EL (cell line): ENCODE measurements at places on chromosomes 16 and 17.

DNA sequence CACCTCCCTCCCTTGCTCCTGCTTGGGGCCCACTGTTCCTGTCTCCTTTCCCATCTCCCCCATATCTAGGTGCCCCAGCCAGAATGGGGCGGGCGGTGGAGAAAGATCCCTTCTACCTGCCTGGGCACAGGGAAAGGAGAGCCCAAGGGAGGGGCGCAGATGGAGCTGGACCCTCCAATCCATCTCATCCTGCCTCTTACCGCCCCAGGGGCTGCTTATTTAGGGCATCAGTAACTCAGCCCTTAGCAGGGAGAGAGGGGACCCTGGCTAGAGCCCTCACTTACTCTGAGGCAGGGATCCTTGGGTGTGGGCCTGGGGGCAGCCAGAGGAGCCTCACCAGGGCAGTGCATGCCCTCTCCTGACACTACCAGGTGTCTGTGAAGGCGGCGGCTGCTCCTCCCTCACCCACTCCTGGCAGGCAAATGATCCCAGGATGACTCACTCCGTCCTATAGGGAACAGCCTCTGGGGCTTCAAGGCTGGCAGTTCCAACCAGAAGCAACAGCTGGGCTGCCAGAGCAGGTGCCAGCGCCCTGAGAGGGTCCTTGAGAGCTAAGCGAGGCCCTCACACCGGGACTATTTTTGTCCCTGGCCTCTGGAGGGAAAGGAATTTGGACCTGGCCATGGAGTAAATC lies 16.3 kb upstream of the BCAR1 start:
- DNase-seq = peak; percentile 75

- DNase-seq = peak; percentile 39
These were observed 21.1 kb downstream of the PRMT7 start for GRCh38 chr16:68331879-68332410.

DNA sequence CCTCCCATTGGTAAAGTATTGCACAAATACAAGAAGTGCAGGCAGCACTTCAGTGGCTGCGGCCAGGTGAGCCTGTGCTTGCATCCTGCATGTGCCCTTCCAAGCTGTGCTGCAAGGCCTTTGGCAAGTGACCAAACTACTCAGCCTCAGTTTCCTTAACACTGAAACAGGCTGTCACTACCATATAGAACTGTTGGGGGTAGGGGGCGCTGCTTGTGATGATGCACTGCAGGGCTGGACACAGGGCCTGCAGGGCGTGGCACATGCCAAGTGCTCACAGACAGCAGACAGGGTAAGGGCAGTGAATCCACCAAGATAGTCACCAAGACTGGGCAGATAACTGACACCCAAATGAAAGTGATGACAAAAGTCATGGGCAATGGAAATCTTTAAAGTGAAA lies 65.6 kb upstream of the SREBF1 start:
- no peak for DNase-seq

DNA sequence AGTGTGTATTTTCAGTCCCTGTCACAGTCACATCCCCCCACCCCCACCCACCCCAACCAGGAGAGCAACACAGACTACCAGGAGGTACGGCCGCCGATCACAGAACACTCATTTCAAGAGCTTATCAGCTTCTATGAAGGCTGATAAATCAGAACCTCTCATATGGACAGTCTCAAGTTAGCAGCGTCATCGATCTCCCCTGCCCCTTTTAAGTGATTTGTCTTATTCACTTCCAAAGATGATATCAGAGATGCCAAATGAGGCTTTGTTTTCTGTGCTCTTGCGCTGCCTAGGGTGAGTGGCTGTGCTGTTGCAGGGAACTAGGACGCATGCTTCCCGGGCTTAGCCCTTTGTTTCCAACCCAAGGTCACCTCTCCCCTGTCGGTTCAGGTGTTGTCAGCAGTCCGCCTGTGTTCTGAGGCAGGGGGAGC lies 26.8 kb upstream of the PMFBP1 start:
- DNase-seq = no peak

DNA sequence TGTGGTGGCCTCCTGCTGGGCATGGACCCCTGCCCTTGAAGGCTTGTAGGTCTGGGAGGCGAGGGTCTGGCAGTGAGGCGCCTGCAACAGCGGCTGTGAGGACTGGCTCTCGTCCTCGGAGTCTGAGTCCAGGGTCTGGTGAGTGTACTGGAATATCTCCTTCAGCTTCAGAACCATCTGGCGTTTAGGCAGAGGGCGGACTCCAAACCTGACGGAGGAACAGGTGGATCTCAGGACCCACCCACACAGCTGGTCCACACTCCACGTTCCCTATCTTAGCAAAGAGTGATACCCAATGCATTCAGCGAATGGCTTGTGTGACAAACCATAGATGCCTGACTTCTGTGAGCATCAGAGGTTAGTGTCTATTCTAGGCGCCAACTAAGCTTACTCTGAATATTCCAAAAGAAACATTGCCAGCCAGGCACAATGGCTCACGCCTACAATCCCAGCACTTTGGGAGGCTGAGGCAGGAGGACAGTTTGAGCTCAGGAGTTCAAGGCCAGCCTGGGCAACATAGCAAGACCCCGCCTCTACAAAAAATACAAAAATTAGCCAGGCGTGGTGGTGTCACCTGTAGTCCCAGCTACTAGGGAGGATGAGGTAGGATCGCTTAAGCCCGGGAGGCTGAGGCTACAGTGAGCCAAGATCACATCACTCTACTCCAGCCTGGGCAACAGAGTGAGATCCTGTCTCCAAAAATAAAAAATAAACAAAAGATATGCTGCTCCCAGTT lies 6.3 kb upstream of the NLRC3 start:
- no peak for DNase-seq

DNA sequence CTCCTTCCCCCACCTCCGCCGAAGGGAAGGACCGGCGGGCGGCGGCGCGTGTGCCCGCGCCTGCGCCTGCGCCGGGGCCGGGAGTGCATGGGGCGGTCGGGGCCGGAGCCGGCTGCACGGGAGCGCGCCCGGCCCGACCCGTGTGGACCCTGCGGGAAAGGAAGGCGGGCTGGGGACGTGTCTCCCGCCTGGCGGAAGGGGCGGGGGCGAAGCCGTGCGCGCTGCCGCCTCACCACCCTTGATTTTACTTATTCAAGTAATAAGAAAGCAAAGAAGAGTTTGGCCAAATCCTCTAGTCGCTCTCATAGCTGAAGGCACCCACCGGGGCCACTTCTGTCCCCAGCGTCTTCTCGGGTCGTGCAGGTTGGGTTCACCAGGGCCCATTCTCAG lies 596 bp upstream of the PFN1 start:
- DNase-seq = peak; percentile 92

DNA sequence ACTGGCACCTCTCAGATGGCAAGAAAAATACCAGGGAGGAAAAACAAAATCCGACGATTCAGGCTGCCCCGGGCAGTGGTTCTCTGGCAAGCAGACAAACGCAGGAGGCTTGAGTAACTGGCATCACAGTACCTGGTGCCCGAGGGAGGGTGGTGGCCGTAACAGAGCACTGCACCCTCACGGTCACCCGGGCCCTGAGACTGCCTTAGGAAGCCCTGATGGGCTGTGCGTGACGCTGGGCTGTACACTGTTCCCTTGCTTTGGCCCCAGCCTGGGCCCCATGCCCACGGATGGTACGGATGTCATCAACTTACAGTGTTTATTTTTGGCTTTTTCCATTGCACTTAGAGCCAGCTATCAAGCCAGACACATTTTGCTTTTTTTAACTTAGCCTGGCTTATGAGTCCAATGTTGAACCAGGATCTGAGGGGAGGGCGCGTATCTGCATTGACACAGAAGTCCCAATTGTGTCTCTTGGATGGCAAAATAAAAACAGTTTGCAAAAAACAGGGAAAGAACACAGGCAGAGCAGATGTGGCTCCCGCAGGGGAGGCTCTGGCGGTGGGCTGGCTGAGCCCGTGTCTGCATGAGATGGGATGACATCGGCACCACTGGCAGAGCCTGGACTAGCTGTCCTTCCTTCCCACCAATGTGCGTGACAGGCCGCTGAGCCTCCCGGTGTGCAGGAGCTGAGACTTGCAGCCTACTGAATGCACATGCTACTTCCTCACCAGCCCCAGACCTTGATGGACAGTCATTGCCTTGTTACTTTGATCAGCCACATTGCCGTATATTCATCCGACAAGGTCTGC lies 287.7 kb downstream of the FOXL1 start:
- DNase-seq = no peak

GRCh38 chr17:3469529-3469928 lies 2.1 kb downstream of the SPATA22 start:
- DNase-seq = no peak

DNA sequence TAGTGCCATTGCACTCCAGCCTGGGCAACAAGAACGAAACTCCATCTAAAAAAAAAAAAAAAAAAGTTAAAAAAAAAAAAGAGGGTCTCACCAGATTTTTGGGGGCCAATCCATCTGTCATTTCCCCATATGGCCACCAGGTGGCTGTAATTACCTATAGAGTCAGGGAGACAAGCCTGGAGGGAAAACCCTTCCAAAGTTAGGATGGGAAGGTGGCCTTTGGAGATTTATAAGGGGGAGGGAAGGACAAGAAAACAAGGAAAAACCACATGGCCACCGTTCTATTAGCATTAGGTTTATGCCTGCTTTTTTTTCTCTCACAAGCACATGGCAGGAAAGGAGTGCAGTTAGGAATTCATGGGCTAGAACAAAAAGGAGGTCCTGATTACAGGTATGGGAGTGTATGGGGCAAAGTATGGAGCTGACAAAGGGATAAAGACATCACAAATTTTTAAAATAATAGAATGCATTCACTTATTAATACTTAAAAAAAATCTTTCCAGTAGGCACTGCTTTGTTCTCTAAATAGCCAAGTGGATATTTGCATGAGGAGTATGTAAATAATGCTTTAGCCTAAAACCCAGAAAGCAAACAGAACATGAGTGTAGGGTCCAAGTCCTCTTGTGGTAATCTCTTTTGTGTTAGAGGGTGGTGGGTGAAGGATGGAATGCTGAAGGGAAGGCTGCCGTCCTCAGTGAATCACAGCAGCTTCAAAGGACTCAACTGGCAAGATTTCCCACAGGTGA lies 5.1 kb downstream of the CYB5D1 start:
- peak; percentile 59 for DNase-seq

GRCh38 chr17:19386051-19386929 lies 700 bp downstream of the MFAP4 start:
- DNase-seq = peak; percentile 92

GRCh38 chr17:8237175-8237574 lies 10.7 kb downstream of the CTC1 start:
- DNase-seq = no peak

DNA sequence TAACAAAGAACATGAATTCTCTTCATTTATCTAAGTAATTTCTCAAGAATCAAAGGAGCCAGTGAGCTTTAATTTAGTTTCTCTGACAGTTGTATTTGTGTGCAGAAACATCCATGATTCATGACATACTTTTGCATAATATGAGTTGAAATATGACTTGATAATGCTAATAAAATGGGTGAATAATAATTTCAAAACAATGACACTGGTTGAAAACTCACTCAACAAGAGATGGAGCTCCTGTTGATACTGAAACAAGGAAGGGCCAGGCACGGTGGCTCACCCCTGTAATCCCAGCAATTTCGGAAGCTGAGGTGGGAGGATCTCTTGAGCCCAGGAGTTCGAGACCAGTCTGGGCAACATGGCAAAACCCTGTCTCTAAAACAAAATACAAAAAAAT lies 147.0 kb downstream of the MAP2K6 start:
- DNase-seq = no peak

DNA sequence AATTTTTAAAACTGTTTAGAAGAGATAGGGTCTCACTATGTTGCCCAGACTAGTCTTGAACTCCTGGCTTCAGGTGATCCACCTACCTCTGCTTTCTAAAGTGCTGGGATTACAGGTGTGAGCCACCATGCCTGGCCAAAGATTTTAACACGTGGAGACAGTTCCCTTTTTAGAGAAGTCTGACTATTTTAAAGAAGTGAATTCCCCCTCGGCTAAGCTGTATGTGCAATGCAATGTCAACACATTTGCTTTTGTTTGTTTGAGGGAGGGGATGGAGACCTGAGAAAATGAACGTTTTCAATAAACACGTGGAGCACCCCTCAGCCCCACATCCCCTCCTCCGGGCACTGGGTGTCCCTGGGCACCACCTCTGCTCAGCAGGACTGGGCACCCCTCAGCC lies 14.3 kb upstream of the RNPS1 start:
- no peak for DNase-seq

GRCh38 chr16:879461-879861 lies 78.9 kb upstream of the GNG13 start:
- no peak for DNase-seq

DNA sequence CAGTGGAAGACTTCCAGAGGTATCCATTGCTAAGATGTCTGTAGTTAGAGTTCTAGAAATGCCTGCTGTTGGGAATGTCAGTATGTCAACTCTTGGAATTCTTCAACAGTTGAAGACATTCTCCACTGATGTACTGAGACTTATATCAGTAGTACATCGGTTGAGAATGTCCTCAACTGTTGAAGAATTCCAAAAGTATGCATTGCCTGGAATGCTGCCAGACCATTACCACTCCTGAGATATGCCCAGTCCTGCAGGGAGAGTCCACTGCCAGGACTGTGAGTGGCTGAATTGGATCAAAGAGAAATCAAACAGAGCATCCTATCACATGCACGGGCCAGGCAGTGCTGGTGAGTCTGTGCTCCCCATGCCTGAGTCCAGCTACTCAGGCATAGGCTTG lies 42.0 kb downstream of the IL21R start:
- peak; percentile 73 for DNase-seq

DNA sequence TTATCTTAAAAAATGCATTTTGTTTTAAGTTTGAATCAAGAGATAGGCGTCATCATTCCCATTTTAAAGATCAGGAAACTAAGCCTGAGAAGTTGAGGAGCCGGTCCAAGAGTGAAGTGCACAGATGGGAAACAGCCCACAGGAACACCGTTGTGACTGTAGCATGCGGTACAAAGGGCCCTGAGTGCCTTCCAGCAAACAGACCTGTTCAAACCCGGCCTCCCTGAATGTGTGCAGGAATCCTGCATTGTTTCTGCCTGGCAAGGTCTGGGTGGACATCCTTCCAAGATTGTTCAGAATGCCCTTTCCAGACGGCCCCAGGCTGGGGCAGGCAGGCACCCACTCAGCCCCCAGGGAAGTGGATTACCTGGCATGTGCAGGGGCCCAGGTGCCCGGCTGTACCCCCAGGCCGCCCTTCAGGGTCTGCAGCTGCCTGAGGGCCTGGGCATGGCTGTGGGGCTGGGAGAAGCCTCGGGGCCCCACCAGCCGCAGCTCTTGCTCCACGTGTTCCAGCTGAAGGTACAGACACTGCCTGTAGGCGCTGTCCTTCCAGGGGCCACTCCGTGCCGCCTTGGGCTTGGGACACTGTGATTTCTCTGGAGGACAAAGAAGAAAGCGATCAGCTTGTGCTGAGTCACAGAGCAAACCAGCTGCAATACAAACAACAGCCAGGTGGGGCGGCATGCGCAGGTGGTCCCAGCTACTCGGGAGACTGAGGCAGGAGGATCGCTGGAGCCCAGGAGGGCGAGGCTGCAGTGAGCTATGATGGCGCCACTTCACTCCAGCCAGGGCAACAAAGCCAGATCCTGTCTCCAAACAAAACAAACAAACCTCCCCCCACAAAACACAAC lies 45.0 kb upstream of the GCSH start:
- no peak for DNase-seq

DNA sequence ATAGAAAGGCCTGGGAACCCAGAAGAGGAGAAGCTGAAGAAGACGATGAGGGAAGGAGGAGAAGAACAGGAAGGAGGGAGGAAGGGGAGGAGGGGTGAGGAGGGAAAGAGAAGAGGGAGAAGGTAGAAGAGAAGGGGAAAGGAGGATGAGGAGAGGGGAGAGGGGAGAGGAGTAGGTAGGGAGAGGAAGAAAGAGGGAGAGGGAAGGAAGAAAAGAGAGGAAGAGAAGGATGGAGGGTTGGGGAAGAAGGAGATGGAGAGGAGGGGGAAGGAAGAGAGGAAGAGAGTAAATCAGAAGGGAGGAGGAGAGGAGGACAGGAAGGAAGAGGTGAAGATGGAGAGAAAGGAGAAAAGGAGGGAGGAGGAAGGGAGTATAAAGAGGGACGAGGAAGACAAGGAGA lies 109.6 kb upstream of the IRX6 start:
- no peak for DNase-seq
